Psoas muscle (tissue), 8 donors: ENCODE measurements at places on chromosomes 5 and 9. TPM values are rescaled to one million over a fixed set of nuclear protein-coding genes. Genes with fewer than 3 reads are reported as not detected.

The SLC45A2 gene
- 0.24 TPM for total RNA-seq

DNA sequence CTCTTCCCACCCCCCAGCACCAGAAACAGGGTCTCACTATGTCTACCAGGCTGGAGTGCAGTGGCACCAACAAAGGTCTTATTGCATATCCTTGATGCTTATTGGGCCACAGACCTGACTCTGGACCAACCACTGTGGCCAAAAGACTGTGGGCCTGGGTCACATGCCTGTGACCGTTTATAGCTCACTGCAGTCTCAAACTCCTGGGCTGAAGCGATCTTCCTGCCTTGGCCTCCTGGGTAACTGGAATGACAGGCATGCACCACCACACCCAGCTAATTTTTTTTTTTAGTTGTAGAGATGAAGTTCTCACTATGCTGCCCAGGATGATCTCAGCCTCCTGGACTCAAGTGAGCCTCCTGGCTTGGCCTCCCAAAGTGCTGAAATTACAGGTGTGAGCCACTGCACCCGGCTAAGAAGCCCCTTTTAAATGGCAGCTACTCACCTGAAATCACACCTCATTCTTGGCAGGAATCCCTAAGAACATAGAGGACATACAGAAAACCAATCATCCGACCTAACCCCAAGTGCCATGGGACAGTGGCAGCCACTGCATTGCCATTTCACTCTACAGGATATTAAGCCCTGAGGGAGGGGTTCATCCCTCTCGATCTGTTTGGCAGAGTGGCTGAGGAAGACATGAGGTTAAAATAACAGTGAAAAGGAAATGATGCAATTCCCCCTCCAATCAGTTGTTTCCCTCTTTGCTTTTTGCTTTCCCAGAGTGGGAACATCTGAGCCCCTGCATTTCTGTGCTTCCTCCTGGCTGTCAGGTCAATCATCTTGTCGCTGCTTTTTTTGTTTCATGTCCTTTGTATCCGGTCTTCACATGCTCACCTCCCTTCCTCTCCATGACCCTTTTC is 74.6 kb downstream of the LRRC70 start:
- no peak for DNase-seq

- no peak for DNase-seq
Observed at GRCh38 chr9:26856413-26857032, 36.1 kb downstream of the CAAP1 start.

DNA sequence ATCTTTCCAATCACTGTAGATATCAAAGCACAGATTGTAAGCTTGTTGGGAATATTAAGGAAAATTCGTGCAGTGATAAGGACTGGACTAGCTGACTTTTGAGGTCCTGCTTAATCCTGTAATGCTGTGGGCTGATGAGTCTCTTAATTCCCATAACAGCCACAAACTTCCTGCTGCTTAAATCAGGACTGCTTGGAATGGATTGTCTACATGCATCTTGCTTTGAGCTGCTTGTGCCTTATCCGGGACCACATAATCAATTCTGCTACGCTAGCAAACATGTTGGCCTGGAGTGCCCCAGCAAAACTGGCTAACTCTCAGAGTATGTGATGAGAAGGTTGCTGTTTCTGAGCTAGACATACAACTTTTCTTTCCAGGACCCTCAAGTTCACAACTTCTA is 79.6 kb downstream of the SNCAIP start:
- no peak for DNase-seq

DNA sequence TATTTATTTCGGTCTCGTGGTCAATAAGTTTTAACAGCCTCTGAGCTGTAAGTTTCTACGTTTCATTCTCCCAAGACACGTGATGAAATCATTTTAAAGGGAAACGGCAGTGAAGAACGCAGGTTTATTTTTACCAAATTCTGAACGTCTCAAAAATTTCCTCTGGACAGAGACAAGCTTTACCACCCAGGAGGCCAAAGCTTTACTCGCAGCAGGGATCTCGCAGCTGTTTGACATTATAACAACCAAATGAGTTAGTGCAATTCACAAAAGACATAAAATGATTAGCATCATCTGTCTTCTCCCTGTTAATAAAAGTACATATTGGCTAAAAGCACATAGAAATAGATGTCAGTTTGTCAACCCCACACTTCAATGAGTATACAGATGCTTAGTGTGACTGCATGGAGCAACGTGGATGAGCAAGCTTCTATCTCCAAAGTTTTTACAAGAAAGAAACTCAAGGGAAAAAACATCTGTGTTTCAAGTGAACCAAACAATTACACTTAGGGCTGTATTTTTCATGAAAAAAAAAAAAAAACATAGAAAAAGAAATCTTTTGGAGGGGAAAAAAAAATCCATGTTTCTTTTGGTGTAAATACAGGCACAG is 2.5 kb downstream of the SEMA5A start:
- no peak for DNase-seq

DNA sequence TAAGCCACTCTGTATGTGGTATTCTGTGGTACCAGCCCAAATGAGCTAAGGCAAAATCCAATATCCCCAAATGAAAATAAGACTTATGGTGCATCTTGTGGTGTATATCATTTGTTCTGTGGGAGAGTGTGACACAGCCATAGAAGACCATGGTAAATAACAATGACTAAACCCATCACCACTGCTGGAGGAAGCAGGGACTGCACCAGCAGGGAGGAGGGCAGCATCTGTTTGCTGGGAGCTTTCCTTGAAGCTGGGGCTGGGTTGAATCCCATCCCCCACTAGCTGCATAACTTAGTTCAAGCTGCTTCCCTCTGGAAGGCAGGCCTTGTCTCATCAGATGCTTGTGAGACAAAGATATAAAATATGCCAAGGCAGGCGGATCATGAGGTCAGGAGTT is 14.2 kb downstream of the GADD45G start:
- DNase-seq: no peak

The ADAMTSL1 gene
- total RNA-seq: 0.51 TPM

- DNase-seq: no peak
Observed at GRCh38 chr9:81850724-81851123, 77.5 kb upstream of the SPATA31D4 start.

GRCh38 chr9:91567642-91568274 is 144.1 kb upstream of the NFIL3 start:
- no peak for DNase-seq

The ANGPTL2 gene
- total RNA-seq: 12.6 TPM

DNA sequence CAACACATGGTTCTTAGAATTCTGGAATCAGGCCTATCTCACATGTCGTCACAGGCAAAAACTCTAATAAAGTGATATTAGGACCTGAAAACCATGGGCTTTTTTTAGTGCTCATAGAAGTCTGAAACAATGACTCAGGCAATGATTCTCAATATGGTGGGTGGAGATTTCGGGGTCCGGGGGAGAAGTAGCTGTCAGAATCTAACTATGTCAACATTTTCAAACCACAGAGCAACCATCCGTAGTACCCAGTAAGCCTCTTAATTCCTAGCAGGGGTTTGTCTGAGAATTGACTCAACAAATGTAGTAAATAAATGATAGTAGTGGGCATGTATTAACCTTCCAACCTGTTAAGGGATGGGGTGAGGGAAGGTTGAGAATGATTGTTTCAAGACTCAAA is 2.6 kb downstream of the AMACR start:
- DNase-seq: no peak

The RMI1 gene
- total RNA-seq: 4.5 TPM

DNA sequence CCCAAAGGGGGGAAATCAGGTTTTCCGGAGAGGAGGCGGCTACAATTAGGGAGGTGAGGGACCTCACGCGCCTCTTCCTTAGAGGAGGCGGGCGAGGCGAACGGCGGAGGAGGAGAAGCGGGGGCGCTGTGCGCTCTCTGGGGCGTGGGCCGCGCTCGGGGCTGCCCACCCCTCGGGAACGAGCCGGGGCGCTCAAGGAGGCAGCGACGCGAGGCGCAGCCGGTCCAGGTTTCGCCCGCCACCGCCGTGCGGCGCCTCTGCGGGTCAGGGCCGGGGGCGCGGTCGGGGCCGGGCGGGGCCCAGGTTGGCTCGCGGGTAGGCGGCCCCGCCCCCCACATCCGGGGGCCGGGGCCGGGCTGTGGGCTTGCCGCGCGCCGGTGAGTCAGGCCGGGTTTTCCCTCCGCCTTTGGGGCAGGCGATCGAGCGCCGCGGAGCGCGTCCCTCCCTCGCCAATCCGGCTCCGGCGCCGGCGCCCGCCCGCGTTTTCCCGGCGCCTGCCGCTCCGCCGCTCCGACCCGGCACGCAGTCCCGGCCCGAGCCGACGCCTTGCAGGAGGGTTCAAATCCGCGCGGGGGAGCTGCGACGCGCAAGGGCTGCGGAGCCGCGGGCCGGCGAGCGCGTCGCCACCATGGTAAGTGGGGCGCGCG is at the start of gene N4BP3:
TSS of gene N4BP3 (plus strand) at position 392 of the 647 bp plus-strand sequence. CDS start 6,052 bp downstream, outside the sequence.
- peak; percentile 65 for DNase-seq

The CAMK2A gene
- 45.3 TPM for total RNA-seq

The CDO1 gene
- 1.0 TPM for total RNA-seq

DNA sequence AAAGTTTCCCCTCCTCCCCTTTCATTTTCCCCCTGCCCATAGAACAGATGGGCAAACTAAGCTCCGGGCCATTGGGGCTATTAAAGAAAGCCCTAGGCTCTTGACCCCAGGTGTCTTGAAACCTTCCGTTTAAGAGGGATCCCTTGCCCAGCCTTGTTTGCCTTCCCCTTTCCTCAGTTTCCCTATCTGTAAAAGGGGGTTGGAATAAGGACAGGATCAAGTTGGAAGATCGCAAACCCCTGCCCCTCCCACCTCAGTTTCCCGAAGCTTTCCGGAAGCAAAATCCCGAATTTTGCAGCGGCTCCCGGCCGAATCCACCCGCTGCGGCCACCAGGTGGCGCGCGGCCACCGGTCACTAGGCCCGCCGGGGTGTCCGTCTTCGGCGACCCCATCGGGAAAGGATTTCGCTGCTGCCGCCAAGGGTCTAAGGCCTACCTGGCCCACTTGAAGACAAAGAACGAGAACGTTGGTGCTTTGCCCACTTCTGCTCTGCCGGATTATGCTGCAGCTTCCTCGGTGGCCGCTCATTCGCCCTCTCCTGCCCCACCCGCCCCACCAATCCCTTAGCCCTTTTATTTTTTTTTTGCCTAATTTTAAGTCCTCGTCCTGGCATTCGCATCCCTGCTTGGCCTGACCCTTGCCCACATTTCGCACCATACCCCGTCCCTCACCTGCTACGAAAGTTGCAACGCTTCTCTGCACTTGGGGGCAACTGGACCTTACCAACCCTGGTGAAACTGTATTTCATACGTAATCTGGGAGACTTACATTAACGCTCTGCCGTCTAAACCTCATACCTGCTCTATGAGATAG is 962 bp upstream of the NR6A1 start:
- DNase-seq: peak; percentile 83

The SHOC1 gene
- not detected for total RNA-seq

The PCDHA10 gene
- not detected for total RNA-seq

The GNA14 gene
- total RNA-seq: 0.60 TPM

The WNT8A gene
- not detected for total RNA-seq

- peak; percentile 53 for DNase-seq
Observed at GRCh38 chr5:1502046-1502736, 21.6 kb downstream of the LPCAT1 start.

- peak; percentile 89 for DNase-seq
Observed at GRCh38 chr9:37464426-37465248, 613 bp downstream of the ZBTB5 start.

- no peak for DNase-seq
Observed at GRCh38 chr9:9117866-9118265, 1318.3 kb upstream of the DMAC1 start.
